ENCODE measurements at places on chromosomes 2 and 18.

GRCh38 chr2:187574969-187575750, 20.9 kb upstream of the TFPI start:
- no peak for DNase-seq

DNA sequence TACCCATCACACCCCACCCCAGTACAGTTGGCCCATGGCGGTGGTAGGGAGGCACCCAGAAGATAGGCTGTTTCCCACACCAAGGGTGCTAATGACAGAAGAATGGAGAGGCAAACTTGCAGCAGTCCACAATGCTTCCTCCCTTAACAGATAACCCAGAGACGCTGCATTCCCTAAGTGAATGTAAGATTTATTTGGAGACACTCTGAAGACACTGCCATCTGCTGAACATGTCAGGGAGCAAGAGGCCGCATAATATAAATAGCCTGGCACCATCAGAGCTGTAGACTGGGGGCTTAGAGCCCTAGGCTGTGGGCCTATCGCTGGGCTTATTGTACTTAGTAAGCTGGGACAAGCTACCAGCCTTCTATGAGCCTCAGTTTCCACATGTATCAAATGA, 2.2 kb upstream of the IWS1 start:
- no peak for DNase-seq

DNA sequence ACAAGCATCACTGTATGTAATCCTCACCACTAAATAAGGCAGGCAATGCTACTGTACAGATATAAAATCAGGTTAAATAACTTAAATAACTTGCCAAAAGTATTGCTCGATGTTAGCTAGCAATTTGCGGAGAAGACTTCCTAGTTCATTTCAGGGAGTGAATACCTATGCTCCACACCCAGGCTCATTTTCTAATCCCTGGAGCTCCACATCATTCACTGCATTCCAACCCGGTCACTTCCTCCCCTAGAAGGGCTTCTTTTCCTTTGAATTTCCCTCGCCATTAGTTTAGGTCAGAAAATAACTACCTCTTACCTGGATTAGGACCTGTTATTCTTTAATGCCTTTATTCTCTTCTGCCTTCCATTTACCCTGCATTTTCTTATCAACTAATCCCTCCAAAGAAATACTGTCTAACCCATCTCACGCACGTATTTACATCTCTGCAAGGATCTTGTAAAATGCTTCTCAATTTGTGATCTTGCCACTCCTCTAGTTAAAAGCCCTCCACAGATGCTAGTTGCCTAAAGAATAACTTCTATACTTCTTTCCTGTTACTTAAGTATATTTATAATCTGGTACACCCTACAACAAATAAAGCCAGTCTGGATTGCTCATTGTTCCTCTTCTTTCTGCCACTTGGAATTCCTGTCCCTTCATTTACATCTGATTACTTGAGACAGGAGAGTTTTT, 599.8 kb downstream of the NRXN1 start:
- DNase-seq = no peak

DNA sequence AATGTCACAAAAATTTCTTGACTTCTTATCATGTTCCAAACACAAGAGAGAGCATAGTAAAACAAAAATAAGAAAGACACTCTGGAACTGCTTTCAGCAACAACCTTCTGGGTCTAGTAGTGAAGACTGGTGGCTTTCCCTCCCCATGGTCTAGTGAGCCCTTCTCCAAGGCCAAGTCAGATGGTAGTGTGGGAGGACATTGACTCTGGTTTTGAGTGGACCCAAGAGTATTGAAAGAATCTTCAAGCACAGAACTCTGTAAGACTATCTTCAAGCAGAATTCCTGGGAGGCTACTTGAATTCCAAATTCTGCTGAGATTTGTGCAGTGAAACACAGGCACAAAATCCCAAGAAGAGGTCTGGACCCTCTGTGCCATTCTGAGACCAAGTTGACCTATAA, 21.1 kb downstream of the ANTXR1 start:
- no peak for DNase-seq

DNA sequence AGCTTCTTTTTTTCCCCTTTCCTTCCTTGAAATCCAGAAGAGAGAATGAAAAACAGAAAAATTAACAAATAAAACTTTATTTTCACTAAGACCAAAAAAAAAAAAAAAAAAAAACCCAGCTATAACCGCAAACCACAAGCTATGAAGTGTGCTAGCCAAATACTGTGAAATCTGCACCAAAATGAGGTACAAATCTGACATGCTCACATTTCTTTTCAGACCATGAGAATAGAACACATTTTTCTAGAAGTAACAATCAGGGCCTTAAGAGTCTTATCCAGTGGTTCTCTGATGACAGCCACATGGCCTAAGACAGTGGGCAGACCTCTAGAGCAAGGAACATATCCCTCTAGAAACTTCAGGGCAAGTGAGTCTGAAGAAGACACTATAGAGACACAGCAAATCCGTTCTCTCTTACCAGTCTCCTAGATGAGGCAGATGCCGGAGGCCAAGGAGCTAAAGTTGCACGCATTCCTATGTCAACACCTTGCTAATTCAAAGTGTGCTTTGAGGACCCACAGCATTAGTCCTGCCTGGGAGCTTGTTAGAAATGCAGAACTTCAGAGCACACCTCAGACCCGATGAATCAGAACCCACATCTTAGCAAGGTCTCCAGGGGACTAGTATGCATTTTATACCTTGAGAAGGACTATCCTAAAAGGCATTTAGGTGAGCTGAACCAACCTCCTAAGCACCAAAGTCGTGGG, 317.1 kb downstream of the MYCN start:
- no peak for DNase-seq

DNA sequence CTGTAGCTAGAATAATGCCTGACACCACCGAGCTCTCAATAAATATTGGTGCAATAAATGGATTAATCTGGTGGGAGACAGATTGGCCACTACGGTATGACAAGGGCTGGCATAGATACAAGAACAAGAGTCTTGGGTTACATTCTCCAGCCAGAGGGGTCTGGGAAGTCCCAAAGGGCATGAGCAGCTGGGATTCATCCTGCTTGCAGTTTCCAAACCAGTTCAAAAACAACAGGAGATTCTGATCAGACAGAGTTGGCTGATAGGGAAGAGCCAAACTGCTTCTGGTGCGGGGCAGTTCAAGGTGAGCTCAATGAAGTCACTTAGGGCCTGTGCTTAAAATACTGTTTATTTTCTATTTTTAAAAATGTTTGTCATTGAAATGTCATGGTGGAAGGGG, 266.9 kb downstream of the TNS1 start:
- no peak for DNase-seq

DNA sequence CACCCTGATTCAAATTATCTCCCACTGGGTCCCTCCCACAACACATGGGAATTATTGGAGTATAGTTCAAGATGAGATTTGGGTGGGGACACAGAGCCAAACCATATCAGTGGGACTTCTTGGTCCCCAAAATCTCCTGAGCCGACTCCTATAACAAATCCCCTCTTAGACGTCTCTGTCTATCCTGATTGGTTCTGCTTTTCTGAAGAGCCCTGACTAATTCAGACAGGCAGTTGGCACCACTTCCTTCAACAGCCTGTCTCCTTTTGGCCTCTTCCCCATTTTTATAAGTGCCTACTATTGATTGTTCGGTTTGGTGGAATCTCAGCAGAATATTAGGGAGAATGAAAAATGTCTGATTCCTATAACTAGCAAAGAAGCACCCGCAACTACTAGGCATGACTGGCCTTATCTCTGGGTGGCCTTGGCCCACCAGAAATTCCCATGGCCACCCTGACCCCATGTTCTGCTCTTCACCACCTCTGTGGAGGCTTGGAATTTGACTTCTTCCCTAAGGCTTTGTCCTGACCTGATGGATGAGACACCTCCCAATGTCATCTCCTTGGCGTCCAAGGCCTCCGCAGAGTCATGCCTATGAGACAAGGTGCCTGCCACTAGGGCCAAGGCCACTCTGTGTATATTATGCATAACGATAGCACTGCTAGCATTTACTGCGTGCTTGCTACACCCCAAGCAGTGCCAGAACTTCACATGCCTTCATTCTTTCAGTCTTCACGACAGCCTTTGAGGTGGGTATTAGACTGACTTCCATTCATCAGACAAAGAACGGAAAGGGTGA, 218.9 kb upstream of the COPS8 start:
- DNase-seq = no peak

GRCh38 chr2:178284613-178285286, 90.4 kb downstream of the OSBPL6 start:
- DNase-seq = no peak

DNA sequence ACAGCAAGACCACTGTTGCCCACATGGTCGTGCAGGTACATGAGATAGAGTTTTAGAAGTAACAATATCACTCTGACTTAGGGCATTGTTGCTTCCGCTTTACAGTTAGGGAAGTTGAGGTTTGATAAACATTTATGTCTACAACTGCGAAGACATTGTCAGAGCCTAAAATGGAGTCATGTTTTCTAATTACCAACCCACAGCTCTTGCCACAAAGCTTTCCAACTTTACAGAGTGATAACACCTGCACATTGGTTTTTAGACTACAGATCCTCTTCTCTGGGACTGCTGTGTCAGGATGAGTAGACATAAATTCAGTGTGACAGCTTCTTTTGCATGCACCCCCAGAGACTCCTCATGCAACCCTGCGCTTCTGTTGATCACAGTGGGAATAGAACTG, 119.0 kb downstream of the FEZ2 start:
- DNase-seq = no peak

DNA sequence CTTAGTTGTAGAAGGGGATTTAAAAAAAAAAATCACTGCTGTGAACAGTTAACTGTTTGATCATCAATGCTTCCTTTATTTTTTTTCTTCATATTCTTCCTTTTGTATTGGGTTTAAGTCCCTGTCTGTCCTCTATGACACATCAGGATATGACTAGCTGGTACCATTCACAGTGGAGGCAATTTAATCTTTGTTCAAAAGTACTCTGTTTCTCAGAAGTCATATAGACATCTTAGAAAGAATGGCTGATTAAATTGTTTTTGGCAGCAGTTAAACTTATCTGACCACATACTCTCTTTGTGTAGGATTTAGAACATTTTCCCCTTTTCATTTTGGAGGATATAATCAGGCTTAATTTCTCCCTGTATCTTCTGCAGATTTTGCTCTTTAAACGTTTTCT, 807.8 kb upstream of the CDH2 start:
- no peak for DNase-seq

DNA sequence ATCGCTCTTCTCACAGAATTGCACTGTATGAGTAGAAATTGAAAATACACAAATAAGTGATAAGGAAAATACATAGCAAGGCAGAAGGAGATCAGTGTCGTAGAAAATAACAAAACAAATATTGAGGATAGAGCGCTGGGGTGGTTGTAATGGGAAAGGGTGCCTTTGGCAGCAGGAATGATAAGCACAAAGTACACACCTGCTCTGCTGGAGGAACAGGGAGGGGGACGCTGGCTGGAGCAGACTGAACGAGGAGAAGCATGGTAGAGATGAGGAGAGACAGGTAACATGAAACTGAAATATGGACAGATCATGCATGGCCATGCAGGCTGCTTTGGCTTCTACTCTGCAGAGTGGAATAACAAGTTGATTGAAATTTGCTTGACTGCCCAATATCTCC, 181.2 kb upstream of the FSHR start:
- DNase-seq = no peak

DNA sequence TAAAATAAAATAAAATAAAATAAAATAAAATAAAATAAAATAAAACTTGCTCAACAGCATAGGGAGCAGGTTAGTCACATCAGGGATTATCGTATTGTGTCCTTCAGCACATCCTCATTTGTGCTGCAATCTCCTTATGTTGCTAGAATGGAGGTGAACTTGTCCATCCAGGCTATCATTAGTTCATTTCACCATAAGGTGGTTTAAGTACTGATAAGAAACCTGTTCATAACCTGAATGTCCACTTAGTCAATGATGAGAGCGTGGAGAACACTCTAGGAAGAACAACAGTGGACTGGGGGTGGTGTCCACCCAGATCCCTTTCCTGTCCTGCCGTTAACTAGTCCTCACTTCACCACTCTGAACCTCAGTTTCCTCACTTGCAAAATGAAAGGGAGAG, 21.9 kb downstream of the DHRS9 start:
- no peak for DNase-seq

GRCh38 chr2:196130039-196130825, 41.1 kb downstream of the STK17B start:
- DNase-seq = no peak

- DNase-seq = no peak
Measured at GRCh38 chr2:115400940-115401339, 958.5 kb downstream of the DPP10 start.

DNA sequence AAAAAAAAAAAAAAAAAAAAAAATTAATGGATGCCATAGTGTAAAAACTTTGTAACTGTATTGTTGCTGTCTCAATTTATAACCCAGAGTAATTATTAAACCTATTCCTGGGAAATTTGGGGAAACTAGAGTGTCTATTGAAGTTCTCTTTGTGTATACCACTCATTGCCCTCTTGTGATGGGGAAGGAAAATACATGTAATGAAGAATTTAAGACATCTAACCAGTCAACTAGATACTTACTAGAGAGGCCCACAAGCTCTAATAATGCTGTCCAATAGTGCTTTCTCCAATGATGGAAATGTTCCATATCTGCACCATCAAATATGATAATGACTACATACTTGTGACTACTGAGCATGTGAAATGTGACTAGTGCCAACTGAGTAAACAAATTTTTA, 168.5 kb upstream of the SLC39A10 start:
- no peak for DNase-seq

DNA sequence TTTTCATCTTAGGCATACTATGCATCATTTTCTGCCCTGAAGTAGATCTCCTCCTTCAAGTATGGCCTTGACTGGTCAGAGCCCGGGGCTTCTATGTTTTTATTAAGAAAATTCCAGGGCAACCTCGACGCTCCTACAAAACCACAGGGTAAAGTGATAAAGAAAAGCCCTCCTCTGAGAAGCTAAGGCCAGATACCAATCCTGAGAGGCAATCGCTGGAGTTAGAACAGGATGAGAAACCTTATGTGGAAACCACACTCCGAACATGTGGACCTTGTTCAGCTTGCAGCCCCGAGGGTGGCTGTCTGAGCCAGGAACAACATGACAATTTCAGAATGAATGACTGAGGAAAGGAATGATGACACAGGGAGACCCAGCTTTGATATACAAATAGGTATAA, 35.6 kb downstream of the RMC1 start:
- DNase-seq = no peak

- no peak for DNase-seq
Measured at GRCh38 chr18:48902023-48902855, 48.5 kb downstream of the SMAD7 start.

- no peak for DNase-seq
Measured at GRCh38 chr2:118169359-118170005, 81.2 kb downstream of the INSIG2 start.

DNA sequence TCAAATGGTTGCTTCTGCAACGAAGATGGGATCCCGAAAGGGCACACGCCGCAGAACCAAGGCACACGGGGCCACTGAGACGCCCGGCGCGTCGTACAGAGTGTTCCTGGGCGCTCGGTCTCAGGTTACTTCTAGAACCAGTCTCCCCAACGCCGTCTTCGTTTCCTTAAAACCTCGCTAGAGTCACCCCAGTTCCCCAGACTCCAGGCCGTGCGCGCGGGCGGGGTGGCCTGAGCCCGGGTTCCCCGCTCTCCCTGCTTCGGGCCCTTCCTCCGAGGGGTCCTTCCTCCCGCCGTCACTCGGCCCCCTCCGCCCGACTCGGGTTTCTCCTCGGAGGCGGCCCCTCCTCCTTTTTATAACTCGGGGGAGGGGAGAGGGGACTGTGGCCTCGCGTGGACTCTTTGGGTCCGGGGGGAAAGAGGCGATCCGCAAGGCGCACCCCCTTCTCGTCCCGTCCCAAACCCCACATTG, 774 bp upstream of the FZD7 start:
- DNase-seq = no peak
